ENCODE measurements at places on chromosomes 6 and 20.
A peak's percentile ranks its signal among the peaks of the same experiment; 100 is the strongest.

DNA sequence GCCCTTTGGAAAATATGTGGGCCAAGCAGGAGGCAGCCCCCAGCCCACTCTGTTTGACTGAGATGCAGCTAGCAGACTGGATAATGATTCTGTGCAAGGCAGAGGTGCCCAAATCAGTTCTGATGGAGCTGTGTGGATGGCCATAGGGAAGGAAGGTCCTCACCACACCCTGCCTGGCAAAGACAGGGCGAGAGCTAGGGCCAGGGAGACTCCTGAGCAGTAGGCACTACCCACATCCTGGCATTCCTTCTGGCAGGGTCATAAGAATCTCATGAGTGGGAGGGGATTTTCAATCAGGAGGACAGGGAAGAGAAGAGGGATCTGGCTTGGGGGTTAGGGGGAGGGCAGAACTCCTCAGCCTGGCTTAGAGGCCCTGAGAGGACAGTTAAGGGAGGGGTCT is 18.6 kb upstream of the TREM2 start:
- no peak for DNase-seq

DNA sequence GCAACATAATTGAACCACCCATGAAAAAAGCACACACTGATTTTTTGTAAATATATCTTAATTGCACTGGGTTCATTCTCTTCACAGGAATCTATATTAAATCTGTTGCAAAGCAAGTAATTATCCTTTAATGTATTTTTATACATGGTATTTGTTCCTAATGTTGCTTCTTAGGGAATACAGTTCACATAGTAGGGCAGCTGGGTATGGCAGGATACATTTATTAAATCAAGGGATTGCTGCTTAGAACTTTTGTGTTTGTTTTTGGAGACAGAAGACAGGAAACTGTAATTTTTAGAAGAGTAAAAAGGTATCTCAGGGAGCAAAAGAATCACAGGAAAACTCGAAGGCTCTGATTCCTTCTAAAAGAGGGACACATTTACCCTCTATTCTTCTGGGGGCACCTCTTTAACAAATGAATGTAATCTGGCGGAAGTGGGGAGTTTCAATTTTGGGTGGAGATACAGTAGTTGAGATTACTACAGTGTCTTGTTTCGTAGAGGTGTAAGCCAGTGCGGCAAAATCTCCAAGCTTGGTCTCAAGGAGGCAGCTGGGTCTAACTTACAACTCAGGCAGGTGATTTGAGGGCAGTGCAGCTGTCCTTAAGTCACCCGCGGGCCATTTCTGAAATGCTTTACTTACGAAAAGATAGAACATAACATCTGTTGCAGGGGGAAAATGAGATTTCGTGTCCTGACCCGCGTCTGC is 812 bp upstream of the SMIM13 start:
- DNase-seq: no peak

- DNase-seq: no peak
These were observed 3.4 kb upstream of the SRC start for GRCh38 chr20:37342231-37343177.

DNA sequence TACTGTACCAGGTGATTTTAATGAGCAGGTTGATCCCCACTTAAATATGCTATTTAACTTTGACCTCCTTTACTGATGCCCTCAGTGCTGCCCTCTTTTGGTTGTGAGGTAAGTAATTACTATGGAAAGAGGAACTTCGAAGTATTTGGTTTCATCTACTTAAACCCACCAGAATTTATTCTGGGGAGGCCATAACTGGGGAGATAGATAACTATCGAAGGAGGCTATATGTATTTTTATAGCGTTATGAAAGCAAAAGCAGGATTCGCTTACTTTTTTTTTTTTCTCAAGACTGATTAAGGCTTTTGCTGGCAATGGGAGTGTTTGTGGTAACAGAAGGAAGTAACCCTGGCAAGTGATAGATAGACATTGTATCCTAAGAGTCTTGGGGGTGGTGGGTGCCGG is 168.9 kb upstream of the CENPW start:
- no peak for DNase-seq

DNA sequence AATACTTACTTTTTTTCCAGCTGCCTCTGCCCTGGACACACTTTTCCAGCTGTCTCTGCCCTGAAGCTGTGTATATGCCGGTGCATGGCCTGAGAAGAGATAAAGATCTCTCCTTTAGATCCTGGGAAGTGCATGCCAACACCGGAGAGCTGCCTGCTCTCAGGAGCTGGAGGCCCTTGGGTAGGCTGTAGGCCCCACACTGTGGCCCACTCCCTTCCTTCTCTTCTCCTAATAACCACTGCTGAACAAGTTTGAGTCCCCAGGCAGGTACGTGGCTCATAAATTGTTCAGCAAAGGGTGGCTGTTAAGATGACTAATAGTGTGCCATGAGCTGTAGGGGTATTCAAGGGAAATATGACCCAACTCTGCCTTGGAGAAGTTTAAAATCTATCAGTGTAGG is 102.5 kb downstream of the CD24 start:
- DNase-seq: no peak

DNA sequence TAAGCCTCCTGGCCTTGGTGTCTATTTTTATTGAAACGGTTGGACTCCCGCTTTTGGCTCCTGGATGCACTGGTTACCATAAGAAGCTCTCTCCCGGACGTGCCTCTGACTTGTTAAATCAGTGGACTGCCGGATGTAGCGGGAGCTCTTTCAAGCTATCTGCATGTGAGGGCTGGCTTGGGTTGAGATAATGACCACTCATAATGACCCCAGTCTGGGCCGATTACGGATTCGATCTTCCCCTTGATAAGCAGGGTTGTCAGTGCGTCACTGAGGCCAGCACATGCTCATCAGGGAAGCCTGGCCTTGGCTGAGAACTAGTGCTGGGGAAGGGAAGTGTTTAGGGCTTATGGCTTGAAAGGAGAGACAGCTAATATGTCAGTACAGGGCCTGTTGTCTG is 528.1 kb downstream of the CDH26 start:
- no peak for DNase-seq

DNA sequence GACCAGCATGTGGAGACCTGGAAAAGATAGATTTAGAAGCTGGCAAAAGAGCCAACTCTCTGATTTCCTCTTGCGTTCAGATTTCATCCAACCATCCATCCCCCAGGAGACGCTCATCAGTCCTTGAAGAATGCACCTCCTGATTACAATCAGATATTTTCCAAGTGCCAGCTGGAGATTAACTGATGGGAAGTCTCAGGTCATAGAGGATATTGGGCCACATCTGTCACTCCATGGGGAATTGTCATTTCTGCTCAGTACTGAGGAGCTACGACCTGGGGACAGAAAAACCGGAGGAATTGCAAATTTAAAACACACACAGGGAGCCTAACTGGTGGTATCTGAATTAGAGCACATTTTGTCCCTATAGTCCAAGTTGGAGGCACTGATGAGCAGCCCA is 496.2 kb upstream of the SULF2 start:
- no peak for DNase-seq

DNA sequence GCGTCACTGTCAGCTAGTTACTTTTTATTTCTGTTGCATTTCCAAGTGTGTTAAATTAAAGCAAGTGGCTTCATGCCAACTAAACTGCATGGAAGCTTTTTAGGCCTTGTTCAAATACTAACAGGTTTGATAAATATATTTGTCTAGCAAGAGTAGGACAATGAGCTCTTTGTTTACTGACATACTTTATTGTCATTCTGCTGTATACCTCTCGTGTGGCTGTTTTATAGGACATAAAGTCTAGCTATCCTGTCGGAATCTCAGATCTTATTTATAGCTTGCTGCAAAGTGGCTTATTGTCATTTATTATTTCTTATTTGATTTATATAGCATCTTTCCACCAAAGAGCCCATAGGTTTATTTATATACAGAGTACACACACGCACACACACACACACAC is 711.1 kb downstream of the KIF16B start:
- no peak for DNase-seq

DNA sequence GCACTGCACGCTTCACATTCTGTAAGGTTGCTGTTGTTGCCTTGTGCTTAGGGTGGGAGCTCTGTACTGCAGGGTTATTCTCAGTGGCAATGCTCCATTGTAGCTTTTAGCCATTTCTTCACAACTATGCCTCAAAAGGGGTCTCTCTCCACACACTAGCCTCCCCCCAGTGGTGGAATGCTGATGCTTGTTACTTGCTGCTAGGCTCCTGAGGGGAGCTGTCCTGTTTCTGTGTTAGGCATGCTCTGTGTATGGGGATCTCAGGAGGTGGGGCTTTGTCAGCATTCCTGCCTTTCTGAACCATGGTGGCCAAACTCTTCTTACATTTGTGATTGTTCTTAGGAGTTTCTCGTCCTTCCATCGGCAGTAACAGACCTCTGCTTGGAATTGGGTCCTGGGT is 18.8 kb downstream of the TMEM170B start:
- no peak for DNase-seq

DNA sequence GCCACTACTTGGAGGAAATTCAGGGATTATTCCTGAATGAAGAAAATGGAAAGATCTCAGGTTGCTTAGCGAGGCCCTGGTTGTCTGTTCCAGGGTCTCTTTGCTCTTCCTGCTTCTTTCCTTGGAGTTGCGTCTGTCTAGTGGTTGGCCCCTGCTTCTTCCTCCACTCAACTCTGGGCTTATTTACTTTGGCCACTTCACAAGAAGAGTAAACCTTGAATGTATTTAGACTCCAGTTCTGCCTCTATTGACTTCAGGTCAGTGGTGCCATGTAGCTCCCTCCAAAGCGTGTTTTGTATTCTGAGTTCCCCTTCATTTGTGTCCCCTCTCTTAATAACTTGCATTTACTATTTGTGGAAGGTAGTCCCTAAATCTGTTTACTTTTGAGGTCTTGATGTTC is 456.5 kb downstream of the UTRN start:
- no peak for DNase-seq

GRCh38 chr20:43955062-43955749 is 40.6 kb downstream of the TOX2 start:
- DNase-seq: no peak

GRCh38 chr6:32785781-32786533 is 22.6 kb upstream of the HLA-DQB2 start:
- DNase-seq: peak; percentile 27

DNA sequence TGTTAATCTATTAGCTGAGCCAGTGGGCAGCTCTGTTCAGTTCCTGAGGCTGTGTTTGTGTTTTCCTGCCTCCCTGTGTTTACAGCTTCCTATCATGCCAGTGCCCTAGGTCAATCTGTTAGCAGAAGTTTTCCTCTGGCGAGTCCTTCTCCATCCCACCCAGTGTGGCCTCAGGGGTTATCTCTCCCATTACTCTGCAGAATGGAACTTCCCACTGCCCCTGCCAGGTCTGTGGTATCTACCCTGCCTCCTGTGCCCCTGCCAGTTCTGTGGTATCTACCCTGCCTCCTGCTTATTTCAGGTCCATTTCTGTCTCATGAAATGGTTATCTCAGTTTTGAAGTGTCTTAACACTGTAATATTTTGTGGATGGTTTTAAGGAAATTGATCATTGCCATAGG is 63.1 kb downstream of the SLX4IP start:
- DNase-seq: no peak

- no peak for DNase-seq
These were observed 11.3 kb upstream of the RNF182 start for GRCh38 chr6:13913226-13914001.

DNA sequence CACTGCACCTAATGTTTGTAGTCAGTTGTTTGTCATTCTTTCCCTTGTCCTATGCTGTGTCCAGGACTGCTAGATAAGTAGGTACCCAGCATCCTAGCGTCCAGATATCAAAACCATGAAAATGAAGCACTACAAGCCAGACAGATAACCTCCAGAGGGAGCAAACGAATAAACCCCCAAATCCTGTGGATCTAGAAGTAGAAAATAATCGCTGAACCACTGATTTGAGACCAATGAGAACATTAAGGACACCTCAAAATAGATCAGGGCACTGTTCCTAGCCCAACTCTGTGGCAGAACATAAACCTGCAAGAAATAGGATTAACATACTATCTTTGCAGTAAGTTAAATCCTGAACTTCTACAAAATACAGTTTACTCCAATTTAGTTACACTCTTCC is 1.1 kb upstream of the KLHL32 start:
- no peak for DNase-seq

- no peak for DNase-seq
These were observed 156.4 kb upstream of the ECI2 start for GRCh38 chr6:4291453-4292403.

GRCh38 chr6:14542670-14543366 is 425.2 kb downstream of the CD83 start:
- no peak for DNase-seq

DNA sequence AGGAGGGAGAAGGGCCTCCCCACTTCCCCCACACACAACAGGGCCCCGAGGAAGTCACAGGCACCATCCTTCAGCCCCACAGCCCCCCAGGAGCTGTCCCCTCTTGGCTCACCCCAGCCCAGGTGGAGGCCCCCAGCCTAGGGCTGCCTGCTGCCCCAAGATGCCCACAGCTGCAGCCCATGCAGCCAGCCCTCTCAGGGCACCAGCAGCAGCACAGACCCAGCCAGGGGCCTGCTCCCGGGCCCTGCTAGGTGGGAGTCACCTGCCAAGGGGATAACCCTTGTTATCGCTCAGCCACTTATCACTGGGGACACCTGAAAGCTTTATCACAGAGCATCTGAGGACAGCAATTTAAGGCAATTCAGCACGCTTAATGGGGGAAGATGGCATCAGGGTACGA is 55.0 kb downstream of the GRM4 start:
- DNase-seq: no peak

- no peak for DNase-seq
These were observed 14.5 kb downstream of the ASF1A start for GRCh38 chr6:118908441-118908840.

GRCh38 chr6:79305020-79305419 is 70.5 kb upstream of the HMGN3 start:
- no peak for DNase-seq

DNA sequence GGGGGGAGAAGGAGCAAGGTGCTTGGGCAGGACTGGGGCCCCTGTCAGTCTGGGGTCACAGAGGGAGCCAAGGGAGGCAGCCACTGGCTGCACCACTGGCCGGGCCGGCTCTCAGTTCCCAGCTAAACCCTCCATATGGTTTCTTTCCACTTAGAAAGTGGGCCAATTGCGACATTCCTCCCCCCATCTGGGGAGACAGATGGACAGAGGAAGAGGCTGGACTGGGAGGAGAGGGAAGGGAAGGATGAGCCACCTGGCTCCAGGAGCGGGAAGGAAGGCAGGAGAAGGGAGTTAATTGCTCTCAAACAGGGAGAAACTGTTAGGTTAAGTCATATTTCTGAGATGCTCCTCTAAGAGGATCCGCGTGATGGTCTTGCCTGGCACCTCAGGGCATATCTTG is 82.2 kb downstream of the GRM4 start:
- no peak for DNase-seq

DNA sequence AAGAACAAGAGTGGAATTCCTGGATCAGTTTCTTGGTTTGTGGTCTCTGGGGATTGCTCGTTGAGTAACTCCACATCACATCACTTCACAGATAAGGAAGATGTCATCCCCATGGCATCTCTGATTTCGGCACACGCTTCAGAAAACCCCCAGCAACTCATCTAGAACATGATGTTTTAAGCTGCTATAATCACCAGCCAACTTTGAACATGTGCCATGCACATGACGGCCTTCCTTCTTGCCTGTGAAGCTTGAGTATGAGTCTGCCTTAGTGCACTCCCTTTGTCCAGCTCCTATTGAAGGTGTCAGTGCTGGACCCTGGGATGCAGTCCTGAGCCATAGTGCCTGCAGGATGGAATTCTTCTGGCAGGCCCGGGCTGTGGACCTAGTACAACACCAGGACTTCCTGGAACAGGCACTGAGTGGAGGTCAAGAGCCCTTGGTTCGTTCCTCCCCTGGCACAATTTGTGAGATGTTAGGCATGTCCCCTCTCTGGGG is 231.5 kb upstream of the SUPT3H start:
- DNase-seq: no peak

GRCh38 chr6:42279966-42280629 is 62.4 kb upstream of the MRPS10 start:
- no peak for DNase-seq

GRCh38 chr20:63176427-63177133 is 39.4 kb downstream of the YTHDF1 start:
- DNase-seq: no peak
